Left lung (tissue), 14 donors: ENCODE measurements at places on chromosomes 2 and 18. TPM values are rescaled to one million over a fixed set of nuclear protein-coding genes. Genes with fewer than 3 reads are reported as not detected.

DNA sequence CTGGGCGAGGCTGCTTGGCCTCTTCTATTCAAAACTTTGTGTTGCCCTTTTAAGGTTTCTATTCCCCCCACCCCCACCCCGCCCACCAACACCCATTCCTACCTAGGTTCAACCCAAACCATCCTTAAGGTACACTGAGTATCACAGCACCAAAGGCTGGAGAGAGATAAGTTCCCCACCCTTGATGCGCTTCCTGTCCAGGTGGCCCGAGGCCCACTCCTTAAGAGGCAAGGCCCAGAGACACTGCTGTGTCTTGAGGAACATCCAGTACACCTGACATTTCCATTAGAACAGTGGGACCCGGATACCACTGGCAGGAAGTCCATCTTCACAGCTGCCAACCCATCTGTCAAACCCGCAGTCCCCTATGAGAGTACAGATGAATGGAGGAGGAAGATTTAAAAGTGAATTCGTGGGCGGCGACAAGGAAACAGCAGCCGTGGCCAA lies 277 bp upstream of the INPP1 start:
- no peak for DNase-seq

DNA sequence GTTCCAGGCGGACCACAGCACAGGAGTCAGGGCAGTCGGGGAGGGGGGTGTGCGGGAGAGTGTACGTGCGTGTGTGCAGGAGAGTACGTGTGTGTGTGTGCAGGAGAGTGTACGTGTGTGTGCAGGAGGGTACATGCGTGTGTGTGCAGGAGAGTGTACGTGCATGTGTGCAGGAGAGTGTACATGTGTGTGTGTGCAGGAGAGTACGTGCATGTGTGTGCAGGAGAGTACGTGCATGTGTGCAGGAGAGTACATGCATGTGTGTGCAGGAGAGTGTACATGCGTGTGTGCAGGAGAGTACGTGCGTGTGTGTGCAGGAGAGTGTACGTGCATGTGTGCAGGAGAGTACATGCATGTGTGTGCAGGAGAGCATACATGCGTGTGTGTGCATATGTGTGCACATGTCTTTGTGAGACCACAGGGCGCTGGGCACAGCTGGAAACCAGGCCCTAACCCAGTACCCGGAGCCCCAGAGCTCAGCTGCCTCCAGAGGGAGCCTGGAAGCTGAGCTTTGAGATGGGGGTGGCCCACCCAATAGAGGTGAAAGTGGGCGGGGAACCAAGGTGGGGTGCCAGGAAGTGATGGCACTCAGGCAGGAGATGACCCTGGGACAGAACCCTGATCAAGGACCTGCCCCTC lies 13.9 kb upstream of the KLHL30 start:
- peak; percentile 37 for DNase-seq

- no peak for DNase-seq
These were observed 110.8 kb downstream of the FMNL2 start for GRCh38 chr2:152445791-152446201.

DNA sequence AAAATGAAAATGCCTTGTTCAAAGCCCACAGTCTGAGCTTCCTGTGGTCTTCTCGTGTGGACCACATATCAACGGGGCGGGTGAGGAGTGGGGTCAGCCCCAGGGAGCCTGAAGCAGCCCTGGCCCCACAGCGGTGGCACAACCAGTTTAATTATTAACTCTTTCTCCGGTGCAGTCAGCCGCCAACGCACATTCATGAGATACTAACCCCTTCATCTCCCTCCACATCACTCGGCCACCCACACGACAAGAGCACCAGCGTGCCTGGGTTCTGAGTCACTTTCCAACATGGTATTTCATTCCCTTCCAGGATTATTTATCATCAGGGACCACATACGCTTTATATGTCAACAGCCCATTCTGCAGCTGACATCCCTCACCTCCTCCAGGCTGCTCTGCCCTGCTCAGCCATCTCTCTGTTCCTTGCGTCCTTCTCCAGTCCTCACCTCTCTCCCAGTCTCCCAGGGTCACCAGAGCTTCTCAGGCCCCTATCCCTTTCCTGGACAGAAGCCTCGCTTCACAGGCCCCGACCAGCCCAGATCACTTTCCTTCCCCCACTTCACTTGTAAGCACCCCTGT lies 48.0 kb upstream of the ID2 start:
- DNase-seq = no peak

The GCKR gene
- total RNA-seq = 0.37 TPM

- DNase-seq = peak; percentile 57
These were observed 64.8 kb downstream of the REV1 start for GRCh38 chr2:99425022-99425421.

The WDR33 gene
- total RNA-seq = 46.4 TPM

GRCh38 chr18:13192970-13193369 lies 25.6 kb upstream of the LDLRAD4 start:
- DNase-seq = no peak

The MERTK gene
- 21.5 TPM for total RNA-seq

- DNase-seq = no peak
These were observed 54.6 kb downstream of the IL1R2 start for GRCh38 chr2:102046135-102046986.

GRCh38 chr18:499776-500631 lies 497 bp downstream of the COLEC12 start:
- DNase-seq = no peak

GRCh38 chr2:102072741-102073140 lies 69.8 kb upstream of the IL1R1 start:
- no peak for DNase-seq

DNA sequence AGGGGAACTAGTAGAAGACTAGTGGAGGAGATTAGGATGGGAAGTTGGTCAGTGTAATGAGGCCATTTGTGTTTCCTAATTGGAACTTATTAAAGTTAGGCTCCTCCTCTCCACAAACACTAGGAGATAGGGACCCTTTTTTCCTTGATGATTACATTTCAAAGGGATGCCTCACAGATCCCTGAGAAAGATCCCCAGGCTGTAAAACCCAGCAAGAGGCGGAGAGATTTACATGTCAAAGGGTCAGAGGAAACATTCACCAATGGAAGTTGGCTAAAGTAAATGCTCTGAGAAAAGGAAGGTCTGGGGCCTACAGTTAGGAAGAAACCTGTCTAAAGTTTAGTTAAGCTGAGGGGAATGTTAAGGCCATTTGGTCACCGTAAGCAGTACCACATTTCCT lies 1.4 kb upstream of the CCDC85A start:
- no peak for DNase-seq

The CDH19 gene
- 0.85 TPM for total RNA-seq

The ICOS gene
- total RNA-seq = 0.32 TPM

The BAZ2B gene
- 76.2 TPM for total RNA-seq

GRCh38 chr2:142803158-142803557 lies 74.3 kb upstream of the KYNU start:
- no peak for DNase-seq

- no peak for DNase-seq
These were observed 184.1 kb upstream of the HS6ST1 start for GRCh38 chr2:128502638-128503246.

- peak; percentile 44 for DNase-seq
These were observed 137.3 kb upstream of the GLI2 start for GRCh38 chr2:120598416-120598815.

DNA sequence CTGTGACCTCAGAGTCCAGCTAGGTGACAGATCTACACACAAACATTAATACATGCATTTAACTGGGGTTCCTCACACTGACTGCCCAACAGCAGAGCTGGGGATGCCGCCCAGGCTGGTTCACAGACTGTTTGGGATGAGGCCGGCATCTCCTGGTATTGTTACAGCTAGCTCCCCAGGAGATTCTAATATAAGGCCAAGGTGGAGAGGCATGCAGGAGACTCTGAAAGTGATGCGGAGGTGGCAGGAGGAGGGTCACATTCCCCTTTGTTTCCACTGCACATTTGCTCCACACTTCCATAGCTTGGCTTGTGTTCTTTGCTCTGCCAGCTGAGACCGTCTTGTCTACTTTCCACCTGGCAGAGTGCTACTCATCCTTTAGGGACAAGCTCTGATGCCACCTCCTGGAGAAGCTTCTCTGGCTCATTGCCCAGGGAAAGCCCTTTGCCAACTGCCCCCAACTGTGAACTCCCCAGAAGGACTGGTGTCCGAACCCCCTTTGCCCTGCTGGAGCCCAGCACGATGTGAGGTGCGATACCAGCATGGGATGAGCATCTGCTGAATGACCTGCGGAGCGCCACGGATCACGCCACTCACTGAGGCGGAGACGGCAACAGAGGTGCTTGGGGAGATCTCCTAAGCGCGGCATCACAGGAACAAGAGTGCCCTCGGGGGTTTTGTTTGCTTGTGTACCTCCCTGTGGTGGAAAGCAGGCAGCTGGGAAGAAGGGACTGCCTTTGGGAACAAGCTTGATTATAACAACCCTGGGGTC lies 88.8 kb downstream of the UXS1 start:
- no peak for DNase-seq

The CIB4 gene
- not detected for total RNA-seq

- no peak for DNase-seq
These were observed 178.1 kb downstream of the RAB3GAP1 start for GRCh38 chr2:135230150-135230549.

The ZNF407 gene
- total RNA-seq = 16.7 TPM

GRCh38 chr2:232983669-232984140 lies 29.4 kb downstream of the NGEF start:
- no peak for DNase-seq

The SLC66A3 gene
- total RNA-seq = 28.0 TPM

DNA sequence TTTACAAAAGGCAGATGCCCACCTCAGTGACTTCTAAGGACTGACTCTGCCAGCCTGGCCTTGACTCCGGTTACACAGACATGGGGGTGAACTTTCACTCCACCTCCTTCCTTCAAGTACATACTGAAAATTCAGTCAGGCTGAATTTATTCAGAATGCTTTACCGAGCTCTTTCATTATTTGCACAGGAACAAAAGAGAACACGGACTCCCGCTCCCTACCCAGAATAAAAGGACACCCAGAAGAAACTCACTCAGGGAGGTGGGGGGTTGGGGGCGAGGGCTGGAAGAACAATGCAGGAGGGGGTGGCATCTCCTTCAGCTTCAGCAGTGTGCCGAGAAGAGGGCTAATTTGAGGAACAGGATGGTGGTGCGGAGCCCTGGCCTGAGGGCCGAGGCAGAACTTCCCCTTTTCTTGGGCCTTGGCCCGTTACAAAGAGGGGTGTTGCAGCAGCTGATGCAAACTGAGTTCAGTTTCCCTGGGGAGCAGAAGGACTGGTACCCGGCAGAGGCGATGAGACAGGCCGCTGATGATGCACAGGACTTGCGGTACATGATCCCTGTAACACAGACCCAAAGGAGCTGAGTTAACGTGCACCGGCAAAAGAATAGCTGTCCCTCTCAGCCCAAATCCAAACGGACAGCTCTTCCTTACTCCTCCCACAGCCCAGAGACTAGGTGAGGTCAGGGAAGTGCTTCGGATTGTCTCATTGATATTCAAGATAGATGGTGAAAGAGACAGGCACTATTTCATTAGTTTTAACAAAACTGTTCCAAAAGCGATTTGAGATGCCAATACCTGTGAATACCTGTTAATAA lies 24.1 kb downstream of the LYPD1 start:
- DNase-seq = peak; percentile 32

DNA sequence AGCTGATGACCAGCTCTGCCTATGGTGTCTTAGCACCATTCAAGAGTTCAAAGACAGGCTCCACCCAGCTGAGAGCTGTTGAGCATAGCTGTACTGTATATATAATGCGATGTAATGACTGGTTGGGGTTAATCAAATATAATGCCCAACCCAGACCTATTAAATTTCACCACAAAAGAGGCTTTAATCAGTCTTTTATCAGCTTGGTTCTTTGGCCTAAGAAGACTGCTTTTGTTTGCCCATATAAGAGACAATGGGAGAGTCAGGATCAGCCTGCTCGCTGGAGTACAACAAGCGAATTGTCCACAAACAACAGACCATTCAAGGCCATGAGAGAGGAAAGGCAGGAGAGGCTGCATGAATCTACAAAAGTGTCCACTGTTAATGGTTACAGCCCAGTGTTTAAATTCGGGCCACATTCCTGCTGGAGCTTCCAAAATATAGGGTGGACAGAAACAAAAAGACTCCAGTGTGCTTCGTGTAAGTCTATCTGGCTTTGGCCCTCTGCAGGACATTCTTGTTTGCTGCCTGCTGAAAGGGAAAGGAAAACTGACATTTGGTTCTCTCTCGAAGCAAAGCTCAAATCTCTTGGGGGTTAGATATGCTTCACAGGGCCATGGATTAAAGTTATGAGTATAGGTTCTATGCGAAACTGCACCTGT lies 299.0 kb upstream of the FBXO11 start:
- no peak for DNase-seq

- no peak for DNase-seq
These were observed 137.3 kb downstream of the SETBP1 start for GRCh38 chr18:44817831-44818473.

The PLGLB1 gene
- 2.6 TPM for total RNA-seq

- no peak for DNase-seq
These were observed 4.0 kb upstream of the MREG start for GRCh38 chr2:216017365-216017764.

DNA sequence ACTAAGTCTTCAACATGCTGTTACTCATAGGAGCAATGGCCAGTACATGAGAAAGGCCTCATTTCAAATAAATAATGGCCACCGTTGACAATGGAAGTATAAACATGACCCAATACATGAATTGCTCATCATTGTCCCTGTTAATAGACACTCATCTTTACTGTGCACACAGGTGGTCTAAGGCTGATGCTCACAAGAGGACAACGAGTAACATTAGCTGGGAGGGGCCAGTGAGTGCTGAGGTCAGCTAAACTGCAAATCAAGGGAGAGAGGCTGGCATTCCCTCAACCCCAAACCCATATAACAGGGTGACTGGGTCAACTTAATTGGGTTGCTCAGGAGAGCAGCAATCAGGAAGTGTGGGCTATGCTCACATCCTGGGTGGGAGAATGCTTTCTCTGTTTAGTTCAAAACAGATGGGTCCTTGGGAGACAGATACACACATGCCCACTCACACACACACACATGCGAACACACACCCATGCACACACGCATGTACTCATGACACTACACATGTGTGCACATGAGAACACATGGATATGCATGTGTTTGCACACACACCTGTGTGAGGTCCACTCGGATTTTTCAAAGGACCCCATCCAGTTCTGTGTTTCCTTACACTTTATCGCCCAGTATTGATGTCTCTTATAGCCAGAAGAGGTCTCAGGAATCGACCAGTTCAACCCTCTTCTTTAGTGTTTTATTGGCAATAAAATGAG lies 172.0 kb downstream of the INHBB start:
- DNase-seq = no peak

The RNMT gene
- 25.8 TPM for total RNA-seq

The RTP5 gene
- 0.10 TPM for total RNA-seq
